Mucosa of gallbladder (tissue), 1 donor: ENCODE measurements at places on chromosomes 12 and 14. TPM values are rescaled to one million over a fixed set of nuclear protein-coding genes. Genes with fewer than 3 reads are reported as not detected.

GRCh38 chr14:30330445-30330844 is 228.5 kb upstream of the G2E3 start:
- no peak for DNase-seq

GRCh38 chr12:50517421-50518048 is 12.8 kb downstream of the DIP2B start:
- DNase-seq = no peak

- DNase-seq = no peak
Observed at GRCh38 chr14:76274324-76274723, 101.6 kb upstream of the ESRRB start.

DNA sequence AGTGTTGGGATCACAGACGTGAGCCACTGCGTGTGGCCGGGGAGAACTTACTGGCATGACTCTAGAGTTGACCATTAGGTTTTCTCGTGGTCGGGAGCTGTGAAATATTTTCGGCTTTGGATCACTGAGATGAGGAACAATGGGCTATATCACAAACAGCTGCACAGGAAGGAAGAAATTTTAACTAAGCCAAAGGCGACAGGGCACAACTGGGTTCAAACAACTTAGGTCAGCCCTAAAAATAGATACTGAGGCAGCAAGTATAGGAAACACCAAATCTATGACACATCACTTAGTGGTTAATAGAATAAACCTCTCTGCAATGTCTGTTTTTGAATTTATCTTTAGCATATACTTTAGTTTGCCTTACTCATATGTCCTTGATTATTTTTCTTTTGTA is 162.9 kb downstream of the LRIG3 start:
- no peak for DNase-seq

DNA sequence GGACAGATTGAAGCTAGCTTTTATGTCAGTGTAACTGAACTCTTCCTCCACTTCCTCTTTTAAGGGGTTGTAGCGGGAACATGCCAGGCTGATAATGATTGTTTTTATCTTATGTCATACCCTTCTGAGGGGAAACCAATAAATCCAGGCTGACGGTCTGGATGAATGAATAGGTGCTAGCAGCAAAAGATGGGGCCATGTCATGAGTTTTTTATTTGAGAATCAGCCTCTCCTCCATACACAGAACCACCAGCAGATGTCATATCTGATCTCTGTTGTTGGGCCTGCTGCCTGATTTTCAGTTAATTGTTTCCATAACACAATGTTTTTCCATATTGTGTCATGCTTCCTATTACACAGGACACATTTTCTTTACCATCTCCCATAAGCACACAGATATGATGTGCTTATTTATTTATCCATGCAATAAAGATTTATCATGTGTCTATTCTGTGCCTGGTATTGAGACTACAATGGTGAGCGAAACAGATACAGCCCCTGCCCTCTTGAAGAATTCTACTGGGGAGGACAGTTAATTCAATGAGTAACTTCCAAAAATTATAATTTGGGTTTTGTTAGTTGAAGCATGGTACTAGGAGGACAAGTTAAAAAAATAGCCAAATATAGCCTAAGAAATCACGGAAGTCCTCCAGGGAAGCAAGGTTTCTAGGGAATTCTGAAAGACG is 33.6 kb upstream of the CRY1 start:
- DNase-seq = no peak

DNA sequence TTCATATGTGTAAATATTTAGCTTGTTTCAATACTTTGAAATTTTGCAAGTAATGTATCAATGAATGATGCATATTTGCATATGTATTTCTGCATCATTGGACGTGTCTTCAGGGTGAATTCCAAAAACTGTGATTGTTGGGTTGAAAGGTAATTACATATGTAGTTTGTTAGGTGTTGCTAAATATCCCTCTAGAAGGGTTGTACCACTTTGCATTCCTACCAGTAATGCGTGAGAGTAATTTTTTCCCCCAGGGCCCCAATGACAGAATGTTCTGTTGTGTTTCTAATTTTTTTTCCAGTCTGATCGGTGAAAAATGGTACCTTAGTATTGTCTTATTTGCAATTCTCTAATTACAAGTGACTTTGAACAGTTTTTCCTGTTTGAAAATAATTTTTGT is 408.9 kb downstream of the NAV3 start:
- no peak for DNase-seq

GRCh38 chr12:74328623-74329022 is 209.0 kb upstream of the ATXN7L3B start:
- DNase-seq = no peak

GRCh38 chr12:50734409-50735263 is 29.3 kb upstream of the ATF1 start:
- DNase-seq = no peak

DNA sequence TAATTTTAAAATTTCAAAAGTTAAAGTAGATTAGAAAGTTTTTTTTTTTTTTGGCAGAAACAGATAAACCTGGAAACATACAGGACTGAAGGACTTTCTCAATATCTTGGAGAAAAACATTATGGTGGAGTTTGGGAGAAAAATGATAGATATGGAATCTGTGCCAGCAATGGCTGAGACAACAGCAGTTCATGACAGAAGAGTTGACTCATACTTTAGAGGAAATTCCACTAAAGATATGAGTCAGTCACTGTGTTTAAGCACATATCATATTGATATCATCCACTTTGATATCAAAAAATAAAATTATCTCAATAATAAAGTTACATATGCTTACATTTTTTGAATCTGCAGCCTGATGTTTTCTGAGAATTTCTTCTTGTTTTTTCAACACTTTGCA is 193.9 kb upstream of the OR4E1 start:
- DNase-seq = no peak

GRCh38 chr12:95908573-95908972 is 33.8 kb downstream of the CCDC38 start:
- no peak for DNase-seq

DNA sequence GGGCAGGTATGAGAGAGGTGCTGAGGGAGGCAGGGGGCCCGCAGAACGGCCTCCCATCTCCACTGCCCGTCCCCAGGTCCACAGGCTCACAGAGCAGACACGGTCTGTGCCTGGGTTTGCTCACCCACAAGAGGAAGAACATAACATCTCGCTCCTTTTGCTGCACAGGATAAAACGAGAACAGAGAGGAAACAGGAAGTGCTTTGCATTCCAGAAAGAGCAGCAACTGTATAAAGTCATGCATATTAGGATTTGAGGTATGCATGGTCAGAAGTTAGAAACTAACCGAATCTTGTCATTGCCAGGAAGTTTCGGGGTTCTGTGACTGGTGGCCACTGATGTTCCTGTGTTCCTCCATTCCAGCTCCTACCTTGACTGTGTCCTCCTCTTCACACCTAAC is 25.0 kb downstream of the NTF3 start:
- DNase-seq = peak; percentile 15

DNA sequence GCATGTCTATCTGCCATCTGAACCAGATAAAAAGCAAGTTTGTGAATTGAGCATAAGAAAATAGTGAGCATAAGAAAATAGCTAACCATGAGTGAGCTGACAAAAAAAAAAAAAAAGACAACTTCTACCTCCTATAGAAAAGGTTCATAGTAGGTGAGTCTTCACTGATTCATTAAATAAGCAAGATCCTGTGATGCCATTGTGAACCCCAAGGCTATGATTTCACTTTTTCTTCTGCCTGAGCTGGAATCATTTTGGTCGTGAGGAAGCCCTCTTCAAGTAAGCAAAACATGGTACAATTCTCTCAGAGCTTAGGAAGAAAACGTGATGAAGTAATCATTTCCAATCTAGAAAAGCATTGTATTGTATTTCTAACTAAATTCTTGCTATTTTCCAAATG is 1.2 kb downstream of the PIK3C2G start:
- no peak for DNase-seq

DNA sequence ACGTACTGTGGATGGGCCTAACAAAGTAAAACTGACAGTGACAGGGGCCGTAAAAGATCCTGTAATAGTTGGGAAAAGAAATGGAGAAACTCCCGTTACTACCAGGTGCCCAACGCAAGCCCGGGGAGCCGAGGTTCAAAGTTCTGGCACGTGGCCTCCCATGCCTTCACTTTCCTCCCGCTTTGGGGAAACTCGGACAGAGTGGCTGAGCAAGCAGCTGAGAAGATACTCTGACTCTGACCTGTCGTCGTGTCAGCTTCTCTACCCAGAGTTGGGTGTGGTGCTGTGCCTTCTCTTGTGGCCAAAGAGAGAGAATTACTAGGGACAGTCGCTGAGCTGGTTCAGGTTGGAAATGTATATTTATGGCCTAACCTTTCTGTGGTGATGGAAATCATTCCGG is 1.7 kb downstream of the B4GALNT3 start:
- DNase-seq = peak; percentile 36

GRCh38 chr12:11595080-11595479 is 54.4 kb upstream of the ETV6 start:
- no peak for DNase-seq

- no peak for DNase-seq
Observed at GRCh38 chr12:81253360-81253759, 175.5 kb downstream of the ACSS3 start.

DNA sequence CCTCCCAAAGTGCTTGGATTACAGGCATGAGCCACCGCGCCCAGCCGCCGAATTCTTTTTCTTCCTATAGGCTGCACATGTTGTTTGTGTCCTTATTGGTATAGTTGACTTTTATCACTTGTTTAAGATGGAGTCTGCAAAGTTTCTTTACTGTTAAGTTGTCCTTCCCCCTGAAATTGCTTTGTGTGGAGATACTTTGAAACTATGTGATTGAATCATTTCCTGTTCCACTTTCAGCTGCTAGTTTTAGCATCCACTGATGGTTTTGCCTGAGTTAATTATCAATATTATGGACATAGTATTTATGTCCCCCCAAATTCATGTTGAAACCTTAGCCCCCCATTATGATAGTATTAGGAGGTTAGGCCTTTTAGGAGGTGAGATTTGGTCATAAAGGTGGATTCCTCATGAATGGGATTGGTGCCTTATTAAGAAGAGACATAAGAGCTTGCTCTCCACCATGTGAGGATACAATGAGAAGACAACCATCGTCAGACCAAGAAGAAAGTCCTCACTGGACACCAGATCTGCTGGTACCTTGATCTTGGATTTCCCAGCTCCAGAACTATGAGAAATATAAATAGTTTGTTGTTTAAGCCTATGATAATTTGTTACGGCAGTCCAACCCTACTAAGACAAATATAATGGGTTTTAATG is 34.9 kb downstream of the PPHLN1 start:
- DNase-seq = no peak

DNA sequence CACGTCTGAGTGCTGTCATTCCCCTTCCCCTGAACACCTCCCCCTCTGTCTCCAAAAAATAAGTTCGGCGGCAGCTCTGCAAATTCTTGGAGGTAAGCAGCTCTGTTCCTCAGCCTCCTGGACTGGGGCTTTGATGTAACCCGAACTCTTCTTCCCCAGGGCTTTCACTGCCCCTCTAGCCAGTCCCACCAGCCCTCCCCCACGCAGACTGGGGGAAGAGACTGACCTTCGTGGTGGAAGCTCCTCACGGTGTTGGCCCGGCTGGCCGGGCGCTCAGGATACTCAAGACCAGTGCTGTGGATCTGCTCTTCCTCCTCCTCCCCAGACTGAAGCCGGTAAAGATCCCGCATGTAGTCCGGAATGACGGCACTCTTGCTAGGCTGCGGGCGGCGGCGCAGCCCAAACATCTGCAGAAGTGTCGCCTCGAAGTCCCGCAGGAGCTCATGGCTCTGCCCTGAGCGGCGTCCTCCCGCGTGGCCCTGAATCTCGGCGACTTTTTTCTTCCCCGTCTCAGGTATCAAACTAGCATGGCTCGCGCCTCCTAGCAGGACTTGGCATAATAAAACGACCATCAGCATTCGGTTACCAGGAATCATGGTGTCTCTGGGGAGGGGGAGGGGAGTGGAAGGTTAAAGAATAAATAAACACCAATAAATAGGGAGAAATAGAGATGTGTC is 4.9 kb downstream of the BMP4 start:
- DNase-seq = no peak

DNA sequence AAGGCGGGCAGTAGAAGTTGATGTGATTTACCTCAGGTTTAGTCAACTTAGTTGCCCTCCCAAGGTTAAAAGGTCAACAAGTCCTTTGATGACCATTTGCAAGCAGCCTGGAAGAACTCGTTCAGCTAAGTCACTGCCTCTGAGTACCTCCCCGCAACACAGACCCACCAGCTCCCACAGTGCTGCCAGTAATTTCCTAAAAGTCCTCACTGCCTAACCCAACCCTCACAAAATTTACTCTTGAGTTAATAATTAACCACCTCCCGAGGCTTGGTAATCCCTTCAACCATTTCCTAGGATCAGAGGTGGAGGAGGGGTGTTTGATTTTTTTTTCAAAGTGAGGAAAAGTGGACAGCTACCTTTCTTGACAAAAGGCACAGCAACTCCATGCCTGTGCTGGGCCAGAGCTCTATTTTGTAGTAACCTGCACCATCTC is 55.8 kb downstream of the MAP3K9 start:
- no peak for DNase-seq

GRCh38 chr12:25833657-25834056 is 124.8 kb upstream of the RASSF8 start:
- no peak for DNase-seq

DNA sequence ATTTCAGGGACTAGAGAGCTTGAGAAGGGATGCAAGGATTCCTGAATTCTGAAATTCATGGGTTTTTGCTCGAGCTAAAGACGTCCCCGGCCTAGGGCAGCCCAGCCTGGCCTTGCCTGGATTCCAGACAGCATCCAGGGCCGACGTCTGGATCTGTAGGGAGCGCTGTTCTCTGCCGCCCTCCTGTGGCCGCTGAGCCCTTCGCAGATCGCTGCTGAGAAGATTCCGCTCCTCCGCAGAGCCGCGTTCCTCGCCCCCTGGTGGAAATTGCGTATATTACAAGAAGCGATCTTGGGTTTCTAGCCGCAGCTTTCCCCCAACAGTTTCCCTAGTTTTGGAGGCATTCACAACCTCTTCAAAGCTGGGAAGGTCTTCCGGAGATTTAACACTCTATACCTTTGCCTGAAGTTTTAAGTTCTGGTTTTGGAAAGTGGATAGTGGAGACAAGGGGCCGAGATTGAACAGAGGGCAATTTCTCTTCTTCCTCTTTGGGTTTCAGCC is 5.1 kb downstream of the CISTR start:
- peak; percentile 95 for DNase-seq

- no peak for DNase-seq
Observed at GRCh38 chr12:47602949-47603558, 102.8 kb downstream of the RPAP3 start.

GRCh38 chr12:119781804-119782203 is 95.3 kb downstream of the CIT start:
- DNase-seq = no peak

Gene TBX3
- 12.0 TPM for total RNA-seq

Gene MARK3
- total RNA-seq = 72.3 TPM

Gene RD3L
- not detected for total RNA-seq

Gene TSPAN19
- not detected for total RNA-seq

Gene TCHP
- total RNA-seq = 18.8 TPM

Gene ZFHX2
- total RNA-seq = 12.5 TPM

Gene OR4N2
- total RNA-seq = not detected

Gene DEPDC4
- total RNA-seq = 2.1 TPM

Gene ACVR1B
- 49.8 TPM for total RNA-seq
